ENCODE measurements at places on chromosomes 1 and 21. TPM values are rescaled to one million over a fixed set of nuclear protein-coding genes. Genes with fewer than 3 reads are reported as not detected.

DNA sequence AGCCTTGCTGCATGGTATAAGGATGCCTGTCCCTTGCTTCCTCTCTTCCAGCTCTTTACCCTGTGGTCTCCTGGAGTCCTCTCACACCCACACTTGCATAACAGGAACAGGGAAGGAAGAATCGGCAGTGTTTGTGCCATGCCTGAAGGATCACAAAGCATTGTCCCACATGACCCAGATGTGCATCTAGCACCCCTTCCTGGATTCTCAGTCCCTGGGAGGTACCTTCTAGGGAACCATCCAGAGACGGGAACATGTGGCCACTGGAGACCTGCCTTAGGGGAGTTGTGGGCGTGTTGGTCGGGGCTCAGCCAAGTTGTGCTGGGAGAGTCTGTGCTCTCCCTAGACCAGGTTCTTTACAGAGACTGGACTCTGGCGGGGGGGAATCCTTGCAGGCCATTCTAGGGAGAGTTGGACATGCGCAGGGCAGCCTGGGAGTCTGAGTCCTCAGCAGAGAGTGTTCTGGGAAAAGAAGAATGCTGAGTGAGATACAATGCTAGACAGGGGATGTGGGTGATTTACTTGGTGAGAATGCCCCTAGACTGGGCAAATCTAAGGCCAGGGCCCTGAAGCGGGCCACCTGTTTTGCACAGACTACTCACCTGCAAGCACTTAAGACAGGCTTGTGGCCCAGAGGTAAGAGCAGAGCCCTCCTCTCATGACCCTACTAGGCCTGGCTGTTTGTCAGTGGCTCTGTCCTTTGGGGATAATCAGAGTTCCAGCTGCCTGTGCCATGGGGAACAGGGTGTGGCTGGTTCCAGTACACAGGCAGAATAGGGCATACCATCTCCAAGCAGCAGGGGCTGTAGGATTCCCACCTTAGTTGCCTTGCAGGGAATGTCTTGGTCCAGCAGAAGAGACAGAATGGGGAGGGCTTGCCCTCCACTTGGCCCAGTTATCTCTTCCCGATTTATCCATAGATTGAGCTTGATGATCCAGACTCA is 89.8 kb downstream of the MAN1C1 start:
- no peaks in the 10 kb centered on the region for H3K27me3 ChIP-seq
- no peak overlapping the region for H3K4me3 ChIP-seq
- DNase-seq: peak; percentile 49
- peaks cover 38% of the 10 kb centered on the region for H3K4me1 ChIP-seq

DNA sequence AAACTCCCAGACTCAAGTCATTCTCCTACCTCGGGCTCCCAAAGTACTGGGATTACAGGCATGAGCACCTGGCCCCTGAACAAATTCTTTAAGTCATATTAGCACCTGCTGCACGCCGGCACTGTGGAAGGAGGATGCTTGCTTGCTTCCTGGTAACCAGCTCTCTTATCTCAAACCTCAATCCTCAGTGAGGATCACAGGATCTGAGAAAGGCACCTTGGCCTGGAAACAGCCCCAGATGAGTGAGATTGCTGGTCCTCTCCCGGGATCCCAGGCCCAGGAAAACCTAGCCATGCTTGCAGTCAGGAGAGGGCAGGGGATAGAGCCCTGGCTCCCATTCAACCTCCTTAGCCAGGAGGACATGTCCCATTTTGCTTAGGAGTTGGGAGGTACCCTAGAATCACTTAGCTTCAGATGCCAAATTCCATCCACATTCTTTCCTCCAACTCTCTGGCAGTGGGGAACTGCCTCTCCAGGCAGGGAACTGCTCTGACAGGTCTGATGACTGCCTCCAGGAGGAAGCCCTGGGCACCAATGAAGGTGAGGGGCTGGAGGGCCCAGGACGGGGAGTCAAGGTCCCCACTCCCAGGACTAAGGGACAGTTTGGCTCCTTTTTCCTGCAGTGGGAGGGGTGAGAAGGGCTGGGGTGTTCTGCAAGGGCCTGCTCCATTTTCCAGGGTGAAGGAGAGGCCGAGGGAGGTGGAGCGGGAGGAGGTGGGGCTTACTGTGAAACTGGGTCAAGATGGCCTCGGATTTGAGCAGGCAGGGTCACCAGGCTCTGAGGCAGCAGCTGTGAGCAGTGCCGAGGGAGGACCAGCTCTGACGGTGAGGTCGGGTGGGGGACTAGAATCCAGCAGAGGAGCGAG is 9.5 kb downstream of the GPR37L1 start:
- H3K27me3 ChIP-seq: no peaks in the 10 kb centered on the region
- no peak overlapping the region for H3K4me3 ChIP-seq
- DNase-seq: peak; percentile 92
- peaks cover 39% of the 10 kb centered on the region for H3K36me3 ChIP-seq
- no peaks in the 10 kb centered on the region for H3K4me1 ChIP-seq

DNA sequence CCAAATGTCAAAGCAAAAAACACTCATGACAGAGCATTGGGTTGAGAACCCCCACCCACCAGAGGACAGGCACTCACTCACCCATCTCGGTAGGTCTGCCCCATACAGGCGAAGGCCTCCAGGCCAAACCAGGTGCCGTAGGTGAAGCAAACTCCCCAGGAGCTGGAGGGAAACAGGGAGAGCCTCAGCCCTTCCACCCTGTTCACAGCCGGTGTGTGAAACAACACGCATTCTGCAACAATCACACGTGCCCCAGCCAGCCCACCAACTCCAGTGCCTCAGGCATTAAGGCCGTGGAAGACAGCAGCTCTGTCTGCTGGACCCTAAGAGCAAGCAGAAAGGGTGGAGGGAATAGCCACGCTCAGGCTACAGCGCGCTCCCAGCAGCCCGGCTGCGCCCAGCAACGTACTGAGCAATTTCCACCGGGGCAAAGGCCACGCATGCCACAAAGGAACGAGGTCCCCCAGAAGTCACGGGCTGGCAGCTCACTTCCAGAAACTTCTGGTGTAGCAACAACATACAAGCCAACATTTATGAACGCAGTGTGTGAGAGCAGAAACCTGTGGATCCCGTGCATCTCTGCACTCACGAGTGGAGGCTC is 11.4 kb upstream of the SPATC1L start:
- no peaks in the 10 kb centered on the region for H3K27me3 ChIP-seq
- H3K4me1 ChIP-seq: no peaks in the 10 kb centered on the region
- no peak overlapping the region for H3K4me3 ChIP-seq
- peaks cover 87% of the 10 kb centered on the region for H3K36me3 ChIP-seq

- no peaks in the 10 kb centered on the region for H3K36me3 ChIP-seq
- H3K27me3 ChIP-seq: no peaks in the 10 kb centered on the region
- no peak overlapping the region for H3K4me3 ChIP-seq
- no peak overlapping the region for H3K27ac ChIP-seq
- no peak for DNase-seq
These were observed 168.1 kb upstream of the CHRM3 start for GRCh38 chr1:239218301-239218700.

- DNase-seq: no peak
- H3K27me3 ChIP-seq: no peaks in the 10 kb centered on the region
- no peaks in the 10 kb centered on the region for H3K36me3 ChIP-seq
- no peak within 1 kb of the TSS for H3K4me3 ChIP-seq
- peak within 1 kb of the TSS; percentile 26 for H3K27ac ChIP-seq
These were observed at the start of gene RXFP4 for GRCh38 chr1:155940993-155941844. RXFP4 (plus strand) TSS chr1:155941638; CDS start chr1:155941710, 72 bp downstream.

- DNase-seq: no peak
- H3K4me3 ChIP-seq: no peak overlapping the region
- no peaks in the 10 kb centered on the region for H3K36me3 ChIP-seq
- H3K27me3 ChIP-seq: no peaks in the 10 kb centered on the region
- H3K4me1 ChIP-seq: no peaks in the 10 kb centered on the region
These were observed 12.8 kb upstream of the TMPRSS2 start for GRCh38 chr21:41520560-41521442.

GRCh38 chr1:194534784-194535183 is 1348.4 kb upstream of the B3GALT2 start:
- H3K4me3 ChIP-seq: no peak overlapping the region
- no peaks in the 10 kb centered on the region for H3K36me3 ChIP-seq
- no peak overlapping the region for H3K27ac ChIP-seq
- DNase-seq: no peak
- no peaks in the 10 kb centered on the region for H3K27me3 ChIP-seq

GRCh38 chr21:35351434-35351833 is 302.3 kb upstream of the RUNX1 start:
- no peak overlapping the region for H3K4me3 ChIP-seq
- DNase-seq: no peak
- peaks cover 15% of the 10 kb centered on the region for H3K4me1 ChIP-seq
- no peaks in the 10 kb centered on the region for H3K27me3 ChIP-seq
- no peak overlapping the region for H3K27ac ChIP-seq
- H3K36me3 ChIP-seq: no peaks in the 10 kb centered on the region

DNA sequence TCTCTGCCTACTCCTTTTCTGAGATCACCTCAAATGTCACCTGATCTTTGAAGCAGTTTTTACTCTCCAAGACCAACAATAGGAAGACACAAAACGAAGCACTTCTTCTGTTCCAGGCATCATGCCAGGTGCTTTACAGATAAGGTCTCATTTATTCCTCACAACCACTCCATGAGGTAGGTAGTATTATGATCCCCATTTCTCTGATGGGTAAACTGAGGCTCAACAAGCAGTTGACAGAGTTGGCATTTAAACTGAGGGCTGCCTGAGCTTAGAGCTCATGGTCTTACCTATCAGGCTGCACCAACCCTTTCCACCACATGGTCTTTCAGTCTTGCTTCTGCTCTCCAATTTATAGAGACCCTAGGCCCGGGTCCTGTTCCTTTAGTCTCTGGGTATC is 147.2 kb upstream of the JUN start:
- no peaks in the 10 kb centered on the region for H3K36me3 ChIP-seq
- H3K27ac ChIP-seq: no peak overlapping the region
- no peak for DNase-seq
- H3K4me1 ChIP-seq: no peaks in the 10 kb centered on the region
- no peak overlapping the region for H3K4me3 ChIP-seq

DNA sequence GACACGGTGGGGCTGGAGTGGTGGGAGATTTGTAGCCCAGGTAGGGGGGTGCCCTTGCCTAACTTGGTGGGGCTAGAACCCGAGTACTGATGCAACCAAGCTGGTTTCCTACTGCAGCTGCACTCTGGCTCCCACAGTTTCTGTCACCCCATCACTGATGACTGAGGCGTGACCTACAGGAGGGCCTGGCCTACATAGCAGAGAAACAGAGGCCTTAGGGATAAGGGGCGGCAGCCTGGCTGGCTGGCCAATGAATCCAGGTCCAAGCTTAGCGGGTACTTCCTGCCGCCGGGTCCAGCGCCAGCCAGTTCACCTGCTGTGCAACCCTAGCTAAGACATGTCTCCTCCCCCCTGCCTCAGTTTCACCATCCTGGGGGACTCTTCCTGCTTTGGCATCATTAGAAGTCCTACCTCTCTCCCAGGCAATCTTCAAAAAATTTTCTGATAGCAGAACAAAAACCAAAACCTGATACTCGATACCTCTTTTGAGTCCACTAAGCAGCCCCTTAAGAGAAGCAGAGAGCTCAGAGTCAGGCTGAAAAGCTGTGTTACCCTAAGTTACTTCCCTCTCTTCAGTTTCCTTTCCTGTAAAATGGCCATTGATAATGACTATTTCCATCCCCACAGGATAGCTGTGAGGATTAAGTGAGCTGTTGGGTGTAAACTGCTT is 27.3 kb upstream of the RNF19B start:
- H3K4me1 ChIP-seq: peaks cover 18% of the 10 kb centered on the region
- DNase-seq: peak; percentile 56
- no peak overlapping the region for H3K4me3 ChIP-seq
- no peaks in the 10 kb centered on the region for H3K36me3 ChIP-seq

DNA sequence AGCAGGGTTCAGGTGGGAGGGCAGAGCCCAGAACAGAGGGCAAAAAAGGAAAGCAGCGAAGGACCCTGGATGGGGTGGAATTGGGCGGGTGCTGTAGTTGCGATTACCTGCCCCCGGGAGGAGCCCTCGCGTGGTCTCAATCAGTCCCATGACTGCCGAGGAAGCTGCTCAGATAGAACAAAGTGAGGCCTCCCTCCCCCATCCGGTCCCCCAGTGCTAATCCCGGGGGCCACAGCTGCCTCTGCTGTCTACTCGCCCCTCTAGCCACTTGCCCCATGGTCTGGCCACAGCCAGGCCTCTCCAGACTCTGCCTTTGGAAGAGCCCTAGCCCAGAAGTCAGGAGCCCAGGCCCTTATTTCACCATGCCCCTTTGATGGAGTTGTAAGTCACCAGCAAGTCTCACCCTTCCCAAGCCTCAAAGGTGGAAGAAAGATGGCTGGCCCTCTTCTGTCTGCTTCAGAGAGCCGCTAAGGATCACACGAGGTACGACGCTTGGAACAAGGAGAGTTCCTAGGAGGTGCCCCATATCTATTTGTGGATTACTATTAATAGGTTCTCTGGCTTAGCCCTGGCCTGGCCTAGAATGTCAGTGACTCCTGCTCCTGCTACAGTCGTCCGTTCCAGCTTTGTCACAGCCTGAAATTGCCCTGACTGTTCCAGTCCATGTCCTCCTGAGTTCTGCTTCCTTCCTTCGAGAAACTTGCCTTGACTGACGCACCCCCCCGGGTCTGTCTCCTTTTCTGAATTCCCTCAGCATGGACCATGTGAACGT is 16.4 kb downstream of the ECHDC2 start:
- no peak overlapping the region for H3K4me3 ChIP-seq
- H3K36me3 ChIP-seq: peaks cover 16% of the 10 kb centered on the region
- no peaks in the 10 kb centered on the region for H3K27me3 ChIP-seq
- DNase-seq: no peak
- no peak overlapping the region for H3K27ac ChIP-seq
- H3K4me1 ChIP-seq: peaks cover 4% of the 10 kb centered on the region

KCNK1 gene
- total RNA-seq: not detected

AIM2 gene
- total RNA-seq: not detected

CYP4Z1 gene
- total RNA-seq: 1.9 TPM

HSPA6 gene
- total RNA-seq: 2.0 TPM

HAX1 gene
- 130 TPM for total RNA-seq

FCMR gene
- 1.1 TPM for total RNA-seq

LHX8 gene
- not detected for total RNA-seq

NBPF4 gene
- total RNA-seq: not detected

LDLRAD1 gene
- not detected for total RNA-seq

SERINC2 gene
- 0.81 TPM for total RNA-seq

KRTAP21-2 gene
- not detected for total RNA-seq

SHE gene
- total RNA-seq: 7.5 TPM

OR2L2 gene
- total RNA-seq: not detected

Data from sigmoid colon (tissue), 7 donors.